ENCODE measurements at places on chromosomes 13 and 19.

DNA sequence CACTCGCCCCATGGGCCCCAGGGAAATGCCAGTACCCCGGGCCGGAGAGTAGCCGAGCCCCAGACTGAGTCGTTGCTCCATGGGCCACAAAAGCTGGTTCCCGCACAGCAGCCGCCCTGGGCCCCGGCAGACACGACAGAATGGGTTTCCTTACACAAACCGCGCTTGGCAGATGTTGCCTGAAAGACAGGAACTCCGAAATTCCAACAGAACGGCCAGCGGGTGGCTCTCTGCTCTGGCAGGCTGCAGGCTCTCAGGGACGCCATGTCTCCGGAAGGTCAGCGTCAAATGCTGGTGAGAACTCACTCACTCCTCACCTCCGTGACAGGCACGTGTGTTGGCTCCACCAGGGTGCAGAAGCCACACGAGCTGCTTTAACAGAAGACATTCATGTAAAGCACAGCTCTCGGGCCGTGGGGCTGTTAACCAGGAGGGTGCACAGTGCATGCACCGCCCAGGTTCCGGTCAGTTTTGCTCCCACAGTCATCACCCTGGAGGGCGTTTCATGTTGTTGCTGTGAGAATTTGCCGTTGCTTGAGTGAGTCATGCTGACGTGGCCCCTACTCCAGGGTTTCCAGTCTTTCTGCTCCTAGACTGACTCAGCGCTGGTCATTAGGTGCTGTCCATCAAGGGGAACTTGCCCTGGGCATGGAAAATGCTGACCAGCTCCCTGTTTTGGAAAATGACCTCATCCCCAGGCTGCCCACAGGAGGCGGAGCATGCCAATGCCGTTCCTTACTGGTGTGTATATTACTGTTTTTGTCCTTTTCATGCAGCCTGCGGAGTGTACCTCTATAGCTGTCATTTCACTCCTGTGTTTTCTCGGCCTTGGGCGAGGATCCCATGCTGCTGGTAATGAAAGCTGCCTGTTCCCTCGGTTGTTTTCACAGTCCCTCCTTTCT is 44.8 kb downstream of the ANKRD10 start:
- no peak for DNase-seq

- no peak for DNase-seq
Observed at GRCh38 chr13:24081387-24081786, 79.1 kb upstream of the SPATA13 start.

DNA sequence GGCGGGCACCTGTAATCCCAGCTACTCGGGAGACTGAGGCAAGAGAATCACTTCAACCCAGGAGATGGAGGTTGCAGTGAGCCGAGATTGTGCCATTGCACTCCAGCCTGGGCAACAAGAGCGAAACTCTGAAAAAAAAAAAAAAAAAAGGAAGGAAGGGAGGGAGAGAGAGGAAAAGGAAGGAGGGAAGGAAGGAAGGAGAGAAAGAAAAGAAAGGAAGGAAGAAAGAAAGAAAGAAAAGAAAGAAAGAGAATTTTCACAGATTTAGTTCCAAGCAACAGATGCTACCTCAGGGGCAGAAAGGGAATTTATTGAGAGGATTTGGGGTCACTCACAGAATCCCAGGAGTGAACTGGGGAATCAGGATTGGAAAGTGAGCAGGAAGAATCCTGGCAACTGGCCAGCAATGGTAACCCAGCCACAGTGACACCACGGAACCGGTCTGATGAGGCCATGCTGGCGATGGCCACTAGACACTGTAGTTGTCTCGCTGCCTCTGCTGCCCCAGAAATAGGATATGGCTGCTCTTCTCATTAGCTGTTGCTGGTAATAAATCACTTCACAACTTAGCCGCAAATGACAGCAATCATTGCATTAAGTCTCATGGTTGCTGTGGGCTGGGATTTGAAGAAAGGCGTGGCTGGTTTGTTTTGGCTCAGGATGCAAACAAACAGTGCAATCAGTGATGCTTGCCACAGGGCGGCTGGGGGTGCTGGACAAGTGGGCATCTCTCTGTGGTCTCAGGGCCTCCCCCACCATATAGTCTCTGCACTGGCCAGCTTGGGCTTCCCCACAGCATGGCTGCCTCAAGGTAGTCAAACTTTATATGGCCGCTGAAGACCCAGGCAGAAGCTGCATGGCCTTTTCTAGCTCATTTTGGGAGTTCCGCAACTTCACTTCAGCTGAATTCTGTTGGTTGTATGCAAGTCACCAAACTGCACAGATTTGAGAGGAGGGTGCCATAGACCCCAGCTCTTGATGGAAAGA is 5.2 kb upstream of the BCAM start:
- DNase-seq, result no peak

DNA sequence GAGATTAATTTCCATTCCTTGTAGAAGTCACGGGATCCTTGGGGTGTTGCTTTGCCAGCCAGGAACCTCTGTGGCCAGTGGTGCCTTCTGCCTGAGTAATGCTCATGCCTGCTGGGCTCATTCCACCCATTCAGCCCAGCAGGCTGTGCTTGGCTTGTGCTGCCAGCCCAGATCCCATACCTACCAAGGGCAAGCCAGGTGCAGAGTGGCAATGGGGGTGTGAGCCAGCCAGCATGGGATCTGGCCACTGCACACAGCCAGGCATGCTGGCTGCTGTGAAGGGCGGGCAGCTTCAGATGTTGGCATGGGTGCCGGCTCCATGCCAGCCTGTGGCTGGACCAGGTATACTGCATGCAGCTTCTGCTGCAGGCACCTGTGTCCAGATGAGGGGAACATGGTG is 42.5 kb downstream of the WDFY2 start:
- no peak for DNase-seq

GRCh38 chr13:48896312-48896711 is 79.4 kb upstream of the FNDC3A start:
- DNase-seq, result no peak
